Kidney (tissue), 22 donors: ENCODE measurements at places on chromosomes 11 and 22. TPM values are rescaled to one million over a fixed set of nuclear protein-coding genes. Genes with fewer than 3 reads are reported as not detected.

DNA sequence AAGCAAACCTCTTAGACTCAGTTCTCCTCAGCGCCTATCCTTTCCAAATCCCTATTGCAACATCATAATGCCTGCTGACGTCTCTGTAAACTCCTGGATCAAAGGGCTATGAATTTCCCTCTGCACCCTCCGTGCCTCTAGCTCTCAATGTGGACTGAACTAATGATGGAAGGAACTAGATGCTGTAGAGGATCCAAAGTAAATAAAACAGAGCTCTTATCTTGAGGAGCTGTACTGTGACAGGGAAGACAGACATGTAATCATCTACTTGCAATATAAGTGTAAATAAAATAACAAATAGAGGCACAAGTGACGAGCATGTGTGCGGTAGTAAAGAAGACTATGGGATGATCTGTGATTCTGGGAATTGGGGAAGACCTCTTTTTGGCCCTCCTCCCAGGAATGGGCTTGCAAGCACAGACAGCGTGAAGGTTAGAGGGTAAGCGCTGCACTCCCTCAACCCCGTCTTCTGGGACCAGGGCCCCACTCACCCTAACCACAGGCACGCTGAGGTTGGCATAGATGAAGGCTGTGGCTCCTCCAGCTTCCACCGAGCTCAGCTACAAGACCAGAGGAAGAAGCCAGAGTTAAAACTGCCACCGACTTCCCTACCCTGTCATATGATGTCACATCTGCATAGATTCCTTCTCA is 42.2 kb downstream of the P4HA3 start:
- DNase-seq = no peak

- no peak for DNase-seq
Measured at GRCh38 chr11:42244376-42244775, 784.9 kb upstream of the LRRC4C start.

DNA sequence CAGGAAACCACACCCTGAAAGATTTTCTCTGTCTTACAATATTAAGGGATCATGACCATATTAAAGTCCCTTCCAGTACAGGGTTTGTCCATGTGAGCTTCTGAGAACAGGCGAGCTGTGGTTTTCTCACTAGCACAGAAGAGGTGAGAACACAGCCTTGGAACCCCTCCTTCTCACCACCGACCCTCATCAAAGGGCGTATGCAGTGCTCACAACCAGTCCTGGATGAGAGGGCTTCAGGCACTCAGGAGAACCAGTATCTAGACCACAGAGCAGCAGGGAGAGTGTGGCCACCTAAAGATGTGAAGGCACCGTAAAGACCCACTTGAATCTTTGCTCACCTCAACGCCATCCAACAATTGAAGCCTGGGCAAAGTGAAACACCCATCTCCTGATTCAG is 397.0 kb downstream of the ETS1 start:
- DNase-seq = no peak

DNA sequence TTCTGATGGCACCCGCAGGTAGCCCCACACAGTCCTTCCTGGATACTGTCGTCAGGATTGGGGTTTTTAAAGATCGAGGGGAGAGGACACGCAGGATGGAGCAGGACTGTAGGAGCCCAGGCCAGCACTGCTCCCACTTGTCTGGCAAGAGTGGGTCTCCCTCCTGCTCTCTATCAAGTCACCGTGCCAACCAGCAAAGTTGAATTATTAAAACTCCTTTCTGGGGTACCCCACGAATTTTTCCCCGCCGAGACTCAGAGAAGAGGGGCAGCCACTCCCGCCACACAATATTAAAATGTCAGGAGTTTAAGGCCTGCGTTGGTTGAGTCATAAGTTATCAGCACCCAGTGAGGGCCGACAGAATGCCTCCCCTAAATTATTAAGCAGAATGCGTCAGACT is 10.1 kb downstream of the LMO1 start:
- DNase-seq = no peak

- DNase-seq = no peak
Measured at GRCh38 chr22:43441216-43441615, 29.4 kb downstream of the MPPED1 start.

CTSW gene
- 3.9 TPM for total RNA-seq

- DNase-seq = peak; percentile 52
Measured at GRCh38 chr11:35623621-35624168, 5.4 kb downstream of the FJX1 start.

NOX4 gene
- total RNA-seq = 13.0 TPM

DNA sequence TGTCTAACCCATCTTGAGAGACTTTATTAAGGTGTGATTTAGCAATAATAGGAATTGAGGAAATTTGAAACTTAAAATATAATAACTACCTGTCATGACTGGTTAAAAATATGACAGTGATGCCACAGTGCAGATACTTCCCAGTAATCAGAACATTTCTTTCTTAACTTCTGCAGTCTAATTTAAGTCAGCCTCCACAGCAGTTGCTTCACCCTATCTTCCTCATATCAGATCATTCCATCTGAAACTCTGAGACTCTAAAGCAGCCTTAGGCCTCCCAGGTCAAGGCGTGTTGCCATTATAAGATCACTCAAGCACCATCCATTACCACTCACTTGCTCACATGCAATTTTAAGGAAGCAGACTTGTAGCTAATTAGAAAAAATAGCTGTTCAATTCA is 302.2 kb downstream of the AASDHPPT start:
- DNase-seq = no peak

DNA sequence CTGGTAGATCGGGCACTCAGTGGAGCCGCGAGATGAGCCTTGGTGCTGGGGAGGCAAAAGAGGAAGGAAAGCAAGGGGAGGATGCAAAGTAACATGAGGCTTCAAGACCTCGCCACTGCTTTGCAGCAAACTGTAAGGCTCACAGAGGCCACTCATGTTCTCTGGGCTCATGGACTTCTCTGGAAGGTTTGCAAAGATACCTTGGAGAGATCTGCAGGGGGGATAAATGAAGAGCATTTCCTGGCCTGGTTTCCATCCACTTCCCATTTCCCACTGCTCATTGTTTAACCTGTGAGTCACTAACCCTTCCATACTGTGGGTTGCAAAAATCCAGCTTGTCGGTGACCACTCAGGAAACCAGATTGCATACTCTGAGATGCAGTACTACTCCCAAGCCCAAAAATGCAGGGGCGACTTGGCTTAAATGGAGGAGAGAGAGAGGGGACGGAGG is 38.5 kb downstream of the OSBP2 start:
- no peak for DNase-seq

DNA sequence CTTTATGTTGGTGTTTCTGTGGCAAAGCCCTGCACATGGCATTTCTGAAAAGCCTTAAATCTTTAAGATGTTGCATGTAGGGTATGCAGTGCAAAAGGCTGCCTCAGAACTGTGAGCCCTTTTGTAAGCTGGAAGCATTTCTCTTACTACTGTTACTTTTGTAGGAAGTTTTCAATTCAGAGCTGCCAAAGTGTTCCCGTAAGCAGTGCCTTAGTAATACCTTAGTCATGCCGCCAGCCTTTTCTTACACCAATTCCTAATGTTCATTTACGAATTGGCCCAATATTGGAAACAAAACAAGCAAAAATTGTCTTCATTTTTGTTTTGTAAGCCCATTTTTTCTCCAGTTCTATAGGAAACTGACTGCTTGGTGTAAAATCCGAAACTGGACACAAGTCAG is 67.4 kb upstream of the RASSF10 start:
- DNase-seq = no peak

- DNase-seq = no peak
Measured at GRCh38 chr22:50508897-50509296, 873 bp downstream of the NCAPH2 start.

GRCh38 chr11:15985127-15985859 is 371.1 kb downstream of the SOX6 start:
- no peak for DNase-seq

GRCh38 chr11:68303083-68303482 is 9.3 kb upstream of the LRP5 start:
- DNase-seq = no peak

CDC45 gene
- 1.1 TPM for total RNA-seq

DNA sequence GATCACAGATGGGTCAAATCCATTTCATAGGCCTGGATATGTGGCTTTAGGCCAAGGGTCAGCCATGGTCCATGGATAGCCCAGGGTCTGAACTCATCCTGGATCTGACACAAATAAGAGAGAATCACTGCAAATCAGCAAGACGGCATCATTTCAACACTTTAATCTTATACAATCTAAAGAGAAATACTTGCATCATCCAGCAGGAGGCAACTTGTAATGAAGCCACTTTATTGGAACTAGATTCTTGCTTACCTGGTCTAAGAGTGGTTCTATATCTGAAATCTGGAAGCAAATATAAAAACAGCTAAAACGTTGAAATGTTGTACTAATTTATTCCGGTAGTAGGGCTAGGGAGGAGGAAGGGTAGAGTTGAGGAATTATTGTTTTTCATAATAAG is 870.1 kb downstream of the JRKL start:
- DNase-seq = no peak

C11orf87 gene
- not detected for total RNA-seq

OLFML1 gene
- 7.6 TPM for total RNA-seq

DNA sequence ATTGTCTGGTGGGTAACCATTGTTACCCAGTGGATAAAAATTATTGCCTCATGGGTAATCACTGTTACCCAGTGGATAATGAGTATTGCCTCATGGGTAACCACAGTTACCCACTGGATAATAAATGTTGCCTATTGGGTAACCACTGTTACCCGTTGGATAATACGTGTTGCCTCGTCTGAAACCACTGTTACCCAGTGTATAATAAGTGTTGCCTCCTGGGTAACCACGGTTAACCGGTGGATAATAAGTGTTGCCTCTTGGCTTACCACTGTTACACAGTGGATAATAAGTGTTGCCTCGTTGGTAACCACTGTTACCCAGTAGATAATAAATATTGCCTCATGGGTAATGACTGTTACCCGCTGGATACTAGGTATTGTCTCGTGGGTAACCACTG is 20.9 kb upstream of the NXPE4 start:
- DNase-seq = no peak

- no peak for DNase-seq
Measured at GRCh38 chr11:27039873-27040272, 742 bp upstream of the BBOX1 start.

LMO2 gene
- total RNA-seq = 60.6 TPM

DNA sequence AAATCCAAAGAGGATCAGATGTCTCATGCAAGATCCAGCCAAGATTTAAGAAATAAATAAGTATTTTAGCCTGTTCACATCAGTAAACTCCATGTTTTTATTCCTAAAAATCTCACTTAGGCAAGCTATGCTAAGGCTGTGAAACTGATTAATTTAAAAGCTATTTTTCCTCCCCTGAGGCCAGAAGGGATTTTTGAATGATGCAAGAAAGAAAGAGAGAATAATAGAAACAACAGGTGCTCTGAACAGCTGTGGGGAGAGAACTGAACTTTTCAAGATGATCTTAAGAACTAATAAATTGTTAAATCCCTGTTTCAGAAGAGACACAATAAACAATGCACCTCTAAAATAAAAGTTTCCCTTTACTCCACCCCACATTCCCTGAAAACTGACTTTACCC is 241.6 kb downstream of the DLG2 start:
- no peak for DNase-seq
